Activated CD4-positive, alpha-beta T cell treated with anti-CD3 and anti-CD28 coated beads for 1 hour (primary cell): ENCODE measurements at places on chromosomes 3 and 15.

GRCh38 chr3:31172336-31172735, 277.9 kb upstream of the GADL1 start:
- no peak for DNase-seq

- no peak for DNase-seq
Measured at GRCh38 chr15:45904019-45904418, 269.2 kb downstream of the SQOR start.

DNA sequence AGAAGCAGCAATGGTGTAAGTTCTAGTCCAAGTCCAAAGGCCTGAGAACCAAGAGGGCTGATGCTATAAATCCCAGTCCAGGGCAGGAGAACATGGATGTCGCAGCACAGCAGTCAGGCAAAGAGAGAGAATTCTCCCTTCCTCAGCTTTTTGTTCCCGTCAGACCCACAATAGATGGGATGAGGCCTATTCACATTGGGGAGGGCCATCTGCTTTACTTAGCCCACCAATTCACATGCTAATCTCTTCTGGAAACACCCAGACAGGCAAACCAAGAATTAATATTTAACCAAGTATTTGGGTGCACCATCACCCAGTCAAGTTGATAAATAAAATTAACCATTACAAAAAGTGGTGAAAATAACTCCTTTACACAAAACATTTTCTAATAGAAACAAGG, 511.7 kb upstream of the UBE2E2 start:
- DNase-seq, result no peak

GRCh38 chr3:173770796-173771573, 373.4 kb downstream of the NLGN1 start:
- no peak for DNase-seq

- DNase-seq, result no peak
Measured at GRCh38 chr3:179933914-179934313, 102.8 kb downstream of the PEX5L start.

GRCh38 chr3:70256566-70256965, 55.9 kb downstream of the MDFIC2 start:
- DNase-seq, result no peak

DNA sequence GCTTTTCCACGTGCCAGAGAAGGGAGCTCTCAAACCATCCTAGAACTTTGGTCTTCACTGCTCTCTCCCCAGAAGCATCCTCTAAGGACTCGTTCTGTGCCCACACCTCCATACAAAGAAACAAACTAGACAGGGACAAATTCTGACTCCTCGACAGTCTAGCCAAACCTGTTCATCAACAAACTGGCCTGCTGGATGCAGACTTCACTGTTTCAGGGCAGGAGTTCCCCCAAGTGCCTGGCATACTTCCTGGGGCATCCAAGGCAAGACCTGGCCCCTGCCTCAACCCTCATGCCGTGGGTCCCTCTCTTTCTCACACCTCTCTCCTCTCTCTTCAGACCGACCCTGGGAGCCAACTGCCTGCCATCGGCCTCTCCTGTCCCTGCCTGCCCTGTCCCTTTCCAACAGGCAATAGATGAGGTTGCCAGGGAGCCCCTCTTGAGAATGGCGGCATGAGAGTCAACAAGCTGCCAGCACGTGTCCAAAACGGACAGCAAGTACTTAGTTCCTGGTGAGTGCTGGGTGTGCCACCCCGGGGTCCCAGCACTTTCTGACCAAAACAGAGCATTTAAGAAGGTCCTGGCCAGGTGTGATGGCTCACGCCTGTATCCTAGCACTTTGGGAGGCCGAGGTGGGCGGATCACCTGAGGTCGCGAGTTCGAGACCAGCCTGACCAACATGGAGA, 79.1 kb upstream of the HES1 start:
- no peak for DNase-seq

- no peak for DNase-seq
Measured at GRCh38 chr15:77085297-77085696, 14.4 kb upstream of the TSPAN3 start.

DNA sequence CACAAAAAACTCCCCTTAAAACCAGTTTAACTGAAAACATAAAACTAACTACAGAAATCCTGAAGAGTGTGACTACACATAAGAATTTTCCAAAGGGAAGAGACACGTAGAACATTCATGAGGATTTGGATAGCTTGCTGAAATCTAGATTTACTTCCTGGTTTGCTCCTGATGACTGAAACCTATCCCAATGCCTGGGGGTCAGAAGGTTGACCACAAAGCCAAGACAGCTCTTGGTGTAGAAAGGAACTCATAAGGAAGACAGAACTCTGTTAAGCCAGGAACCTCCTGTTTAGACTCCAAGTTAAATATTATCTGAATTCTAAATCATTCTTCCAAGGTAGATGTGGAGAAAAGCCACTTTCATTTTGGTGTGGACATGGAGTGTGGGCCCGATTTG, 92.8 kb downstream of the TFG start:
- DNase-seq, result no peak

- no peak for DNase-seq
Measured at GRCh38 chr3:187130346-187131066, 8.8 kb downstream of the RPL39L start.
